ENCODE measurements at places on chromosomes 7 and 10. TPM values are rescaled to one million over a fixed set of nuclear protein-coding genes. Genes with fewer than 3 reads are reported as not detected.
A peak's percentile ranks its signal among the peaks of the same experiment; 100 is the strongest.

The PDK4 gene
- 411 TPM for total RNA-seq

The SLC13A4 gene
- total RNA-seq, result 0.28 TPM

The GSTO2 gene
- total RNA-seq, result 1.3 TPM

The MSS51 gene
- total RNA-seq, result 3.4 TPM

The ANKRD7 gene
- 1.1 TPM for total RNA-seq

The EPHB6 gene
- 10.7 TPM for total RNA-seq

The ABCA13 gene
- not detected for total RNA-seq

The SMKR1 gene
- not detected for total RNA-seq

The CTAGE6 gene
- total RNA-seq, result not detected

DNA sequence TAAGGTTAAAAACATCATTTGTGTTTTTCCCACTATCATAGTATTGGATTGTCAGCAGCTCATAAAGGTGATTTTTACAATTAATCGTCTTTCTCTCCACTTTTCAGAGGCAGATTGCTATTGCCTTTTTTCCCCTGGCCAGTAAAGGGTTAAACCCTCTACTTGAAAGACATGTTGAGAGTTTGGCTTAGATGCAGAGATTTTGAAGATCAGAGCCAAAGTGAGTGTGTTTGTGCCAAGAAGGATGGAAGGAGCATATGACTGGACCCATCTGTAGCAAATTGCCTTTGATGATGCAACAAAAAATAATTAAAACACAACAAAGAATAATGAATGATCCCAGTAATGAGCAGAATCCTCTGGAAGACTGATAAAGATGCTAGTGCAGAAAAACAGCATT lies 373.1 kb downstream of the MALRD1 start:
- DNase-seq, result no peak

GRCh38 chr7:110766864-110767263 lies 324.1 kb upstream of the LRRN3 start:
- no peak for DNase-seq

DNA sequence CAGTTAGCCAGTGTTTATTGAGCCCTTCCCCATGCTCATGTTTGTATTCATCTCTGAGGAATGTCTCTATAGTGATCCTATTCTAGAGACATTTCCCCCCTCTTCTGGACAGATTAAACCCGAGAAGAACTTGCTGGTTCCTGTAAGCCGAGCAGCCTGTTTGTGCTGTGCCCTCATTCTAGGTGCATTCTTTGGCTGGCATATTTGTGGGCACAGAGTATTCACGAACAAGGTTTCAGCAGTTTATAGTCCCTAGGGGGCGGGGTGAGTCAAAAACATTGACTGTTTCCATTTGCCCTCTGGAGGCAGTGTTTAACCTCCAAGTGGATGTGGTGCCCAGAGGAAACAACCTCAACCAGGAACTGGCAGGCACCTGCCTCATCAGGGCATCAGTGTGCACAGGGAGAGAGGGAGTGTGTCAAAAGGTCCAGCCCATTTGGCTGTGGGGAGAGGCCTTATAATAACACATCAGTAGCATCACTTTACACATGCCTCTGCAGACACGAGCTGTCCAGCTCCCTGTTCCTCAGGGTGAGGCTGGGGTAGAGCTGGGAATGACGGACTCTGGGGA lies 273.3 kb upstream of the LRGUK start:
- DNase-seq, result no peak

- DNase-seq, result no peak
These were observed 18.8 kb upstream of the MINDY3 start for GRCh38 chr10:15879058-15879457.

DNA sequence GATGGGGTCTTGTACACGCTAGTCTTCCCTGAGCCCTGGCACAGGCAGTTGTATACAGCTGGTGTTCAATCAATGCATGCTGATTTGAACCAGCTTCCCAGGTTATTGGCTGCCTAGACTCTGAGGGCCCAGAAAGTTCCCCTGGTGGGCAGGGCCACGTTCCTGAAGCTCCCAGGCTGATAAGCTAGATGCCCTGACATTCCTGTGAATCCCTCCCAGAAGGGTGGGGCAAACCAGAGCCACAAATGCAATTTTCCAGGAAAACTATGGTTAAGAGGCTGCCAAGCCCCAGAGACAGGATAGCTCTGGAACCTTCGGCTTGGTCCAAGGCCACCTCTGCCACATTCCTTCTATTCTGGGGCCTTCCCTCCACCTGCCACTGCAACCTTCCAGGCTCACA lies 78.2 kb downstream of the FAM53B start:
- DNase-seq, result no peak

GRCh38 chr7:30049173-30049572 lies 21.0 kb downstream of the PLEKHA8 start:
- DNase-seq, result no peak

GRCh38 chr10:106107706-106108105 lies 1056.8 kb downstream of the SORCS1 start:
- no peak for DNase-seq

DNA sequence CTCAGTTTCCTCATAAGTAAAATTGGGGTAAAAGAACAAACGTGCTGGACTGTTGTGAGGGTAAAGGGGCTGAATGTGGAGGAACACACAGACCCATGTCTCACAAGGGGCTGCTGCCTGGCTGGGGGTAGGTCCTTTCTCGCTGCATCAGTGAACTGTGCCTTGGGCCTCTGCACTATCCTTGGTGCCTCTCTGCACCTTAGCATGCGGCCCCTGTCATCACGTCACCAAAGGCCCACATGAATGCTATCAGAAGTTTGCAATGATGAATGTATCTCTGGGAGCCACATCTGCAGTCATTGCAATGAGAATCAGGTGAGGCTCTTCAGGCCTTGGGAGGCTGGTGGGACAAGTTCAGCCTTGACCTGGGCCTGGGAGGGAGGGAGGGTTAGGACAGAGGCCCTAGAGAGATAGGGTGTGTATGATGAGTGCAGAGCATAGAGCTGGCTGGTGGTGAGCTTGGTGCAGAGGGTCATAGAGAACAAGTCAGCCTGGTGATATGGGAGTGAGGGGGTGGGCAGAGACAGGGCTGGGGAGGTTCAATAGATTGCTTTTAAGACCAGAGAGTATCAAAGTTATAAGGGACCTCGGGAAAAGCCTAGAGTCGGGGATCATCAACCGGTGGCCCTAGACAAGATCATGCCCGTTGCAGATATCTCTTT lies 308.4 kb downstream of the RPS24 start:
- peak; percentile 43 for DNase-seq

DNA sequence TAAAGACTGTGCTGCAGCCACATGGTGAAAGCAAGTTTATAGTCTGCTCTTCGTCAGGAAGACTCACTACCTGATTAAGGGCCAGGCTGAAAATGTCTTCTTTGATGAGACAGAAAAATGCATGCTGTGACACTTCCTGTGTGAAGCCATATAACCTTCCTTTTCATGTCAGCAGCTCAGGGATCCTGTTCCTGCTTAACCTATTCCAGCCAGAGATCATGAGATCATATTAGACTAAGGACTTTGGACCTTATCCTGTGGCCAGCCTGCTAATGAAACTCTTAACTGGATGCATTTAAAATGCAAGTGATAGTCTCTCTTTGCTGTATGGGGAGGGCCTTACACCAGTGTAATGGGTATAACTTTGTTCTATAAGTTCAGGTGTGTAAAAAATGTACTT lies 165.2 kb downstream of the PTEN start:
- no peak for DNase-seq

- DNase-seq, result no peak
These were observed 55.0 kb downstream of the CCNY start for GRCh38 chr10:35391153-35391953.

GRCh38 chr10:96267234-96267705 lies 4.1 kb downstream of the BLNK start:
- no peak for DNase-seq

GRCh38 chr7:22016507-22016906 lies 70.8 kb upstream of the CDCA7L start:
- DNase-seq, result no peak

- no peak for DNase-seq
These were observed 227.2 kb downstream of the MTERF1 start for GRCh38 chr7:91653286-91653685.

GRCh38 chr7:38330039-38330438 lies 56.6 kb upstream of the TARP start:
- no peak for DNase-seq

- no peak for DNase-seq
These were observed 177.4 kb downstream of the CDCA7L start for GRCh38 chr7:21768279-21768678.

- DNase-seq, result no peak
These were observed 412.0 kb downstream of the CNTNAP2 start for GRCh38 chr7:146528581-146528980.

DNA sequence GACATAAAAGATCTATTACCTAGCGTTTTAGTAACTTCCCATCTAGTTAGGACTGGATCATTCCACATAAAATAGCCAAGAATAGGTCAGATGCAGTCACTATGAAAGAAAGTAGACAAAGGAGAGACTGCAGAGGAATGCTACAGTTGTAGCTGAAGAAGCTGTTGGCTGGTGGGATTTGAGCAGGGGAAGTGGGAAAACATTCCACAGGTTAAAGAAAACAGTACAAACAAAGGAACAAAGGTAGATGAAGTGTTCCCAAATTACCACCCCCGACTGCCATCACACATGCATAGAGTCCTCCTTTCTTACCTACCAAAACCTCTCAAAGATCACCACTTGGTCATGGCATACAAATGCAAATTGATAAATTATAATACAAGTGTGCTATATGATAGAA lies 41.8 kb downstream of the DLD start:
- DNase-seq, result no peak
